ENCODE measurements at places on chromosomes 16 and 17.
A peak's percentile ranks its signal among the peaks of the same experiment; 100 is the strongest.

DNA sequence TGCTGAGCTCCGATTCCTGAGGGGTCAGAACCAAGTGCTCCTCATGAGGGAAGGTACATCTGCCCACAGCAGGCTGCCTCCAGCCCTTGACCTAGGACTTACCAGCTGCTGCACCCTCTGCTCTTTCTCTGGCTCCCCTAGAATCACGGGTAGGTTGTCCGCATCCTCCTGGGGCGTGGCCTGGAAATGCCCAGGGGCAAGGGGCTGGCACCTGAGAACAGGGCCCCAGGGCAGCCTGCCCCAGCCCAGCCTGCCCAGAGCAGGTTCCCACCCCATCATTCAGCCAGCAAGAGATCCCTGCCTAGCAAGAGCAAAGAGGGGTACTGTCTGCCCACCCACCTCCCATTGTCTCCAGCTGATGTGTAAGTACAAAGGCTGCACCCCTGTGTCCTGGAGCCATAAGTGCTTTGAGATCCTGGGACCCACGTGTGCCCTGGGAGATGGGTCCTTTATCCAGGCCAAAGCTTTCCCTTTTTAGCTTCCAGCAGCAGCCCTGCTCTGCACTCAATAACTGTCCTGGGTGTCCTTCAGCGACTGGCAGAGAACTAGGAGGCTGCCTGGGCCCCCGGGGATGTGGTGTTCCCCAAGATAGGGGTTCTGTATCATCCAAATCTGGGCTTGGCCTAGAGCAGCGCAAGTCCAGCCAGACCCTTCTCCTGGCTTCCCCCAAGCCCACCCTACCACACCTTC is 5.1 kb downstream of the TSPOAP1 start:
- no peak overlapping the region for H3K27ac ChIP-seq
- no peak overlapping the region for H3K4me3 ChIP-seq
- peaks cover 9% of the 10 kb centered on the region for H3K4me1 ChIP-seq
- no peaks in the 10 kb centered on the region for H3K36me3 ChIP-seq

- no peaks in the 10 kb centered on the region for H3K27me3 ChIP-seq
- DNase-seq, result peak; percentile 84
- peak overlapping the region; percentile 91 for H3K27ac ChIP-seq
- no peaks in the 10 kb centered on the region for H3K36me3 ChIP-seq
- H3K4me3 ChIP-seq, result no peak overlapping the region
These were observed 12.3 kb upstream of the PITPNA start for GRCh38 chr17:1574697-1575471.

DNA sequence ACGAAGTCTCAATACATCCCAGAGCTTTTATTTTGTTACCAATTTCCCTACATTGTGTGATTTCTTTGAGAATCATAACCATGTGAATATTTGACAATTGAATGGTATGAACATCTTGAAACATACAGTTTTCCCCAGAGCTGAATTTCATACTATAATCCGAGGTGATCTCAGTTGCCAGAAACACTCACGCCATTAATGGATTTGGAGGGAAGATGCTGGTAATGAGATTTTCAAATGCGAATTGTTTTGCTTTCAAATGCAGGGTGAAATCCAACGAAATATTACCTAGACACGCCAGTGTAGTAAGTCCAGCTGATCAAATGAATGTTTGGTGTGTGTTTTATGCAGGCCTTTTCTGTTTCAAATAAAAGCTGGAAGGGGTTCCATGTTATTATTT is 277.8 kb upstream of the CDH5 start:
- H3K27me3 ChIP-seq, result no peaks in the 10 kb centered on the region
- no peaks in the 10 kb centered on the region for H3K36me3 ChIP-seq
- no peak overlapping the region for H3K4me3 ChIP-seq
- H3K27ac ChIP-seq, result no peak overlapping the region
- H3K4me1 ChIP-seq, result no peaks in the 10 kb centered on the region
- DNase-seq, result no peak

- H3K36me3 ChIP-seq, result peaks cover 8% of the 10 kb centered on the region
- H3K27me3 ChIP-seq, result no peaks in the 10 kb centered on the region
- no peak overlapping the region for H3K4me3 ChIP-seq
- DNase-seq, result peak; percentile 31
These were observed 281.3 kb upstream of the TNRC6C start for GRCh38 chr17:77677211-77677610.

GRCh38 chr16:79691007-79691406 is 90.5 kb upstream of the MAF start:
- H3K4me1 ChIP-seq, result no peaks in the 10 kb centered on the region
- no peak overlapping the region for H3K27ac ChIP-seq
- no peak for DNase-seq
- H3K4me3 ChIP-seq, result no peak overlapping the region
- H3K27me3 ChIP-seq, result no peaks in the 10 kb centered on the region

DNA sequence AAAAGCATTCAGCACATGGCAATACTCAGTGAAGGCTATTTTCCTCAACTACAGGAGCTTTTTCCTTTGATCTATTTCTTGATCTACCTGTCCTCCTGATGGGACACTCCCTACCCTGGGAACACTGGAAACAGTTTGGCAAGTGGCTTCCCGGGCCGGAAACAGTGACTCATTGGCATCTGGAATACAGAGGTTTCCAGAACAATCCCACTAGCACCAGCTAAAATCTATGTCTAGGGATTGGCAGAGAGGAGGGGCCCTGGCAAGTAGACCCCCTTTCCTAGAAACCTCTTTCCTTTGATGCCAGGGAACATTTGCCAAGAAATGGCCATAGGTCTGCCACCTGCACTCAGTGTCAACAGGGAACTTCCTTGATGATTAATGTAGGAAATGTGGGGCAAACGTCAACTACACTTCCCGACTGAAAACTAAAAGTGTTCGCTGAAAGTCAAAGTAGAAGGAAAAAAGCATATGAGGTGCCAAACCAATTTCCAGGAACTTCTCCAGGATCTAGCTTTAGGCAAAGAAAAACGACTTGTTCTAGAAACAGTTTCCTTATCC is 30.4 kb upstream of the FBXW10B start:
- no peaks in the 10 kb centered on the region for H3K36me3 ChIP-seq
- peak overlapping the region; percentile 40 for H3K4me3 ChIP-seq
- H3K27me3 ChIP-seq, result no peaks in the 10 kb centered on the region

- no peak overlapping the region for H3K27ac ChIP-seq
- H3K4me3 ChIP-seq, result no peak overlapping the region
- no peaks in the 10 kb centered on the region for H3K27me3 ChIP-seq
- no peaks in the 10 kb centered on the region for H3K4me1 ChIP-seq
- DNase-seq, result no peak
These were observed 113.0 kb downstream of the COPRS start for GRCh38 chr17:31745964-31746600.

- H3K36me3 ChIP-seq, result no peaks in the 10 kb centered on the region
- no peaks in the 10 kb centered on the region for H3K27me3 ChIP-seq
- DNase-seq, result peak; percentile 7
- no peaks in the 10 kb centered on the region for H3K4me1 ChIP-seq
- H3K27ac ChIP-seq, result no peak overlapping the region
- no peak overlapping the region for H3K4me3 ChIP-seq
These were observed 4.3 kb upstream of the ABAT start for GRCh38 chr16:8670014-8670560.

All from spleen (tissue), 13 donors.